Hepatocyte (in vitro differentiated cells): ENCODE measurements at places on chromosomes 1 and 21.

DNA sequence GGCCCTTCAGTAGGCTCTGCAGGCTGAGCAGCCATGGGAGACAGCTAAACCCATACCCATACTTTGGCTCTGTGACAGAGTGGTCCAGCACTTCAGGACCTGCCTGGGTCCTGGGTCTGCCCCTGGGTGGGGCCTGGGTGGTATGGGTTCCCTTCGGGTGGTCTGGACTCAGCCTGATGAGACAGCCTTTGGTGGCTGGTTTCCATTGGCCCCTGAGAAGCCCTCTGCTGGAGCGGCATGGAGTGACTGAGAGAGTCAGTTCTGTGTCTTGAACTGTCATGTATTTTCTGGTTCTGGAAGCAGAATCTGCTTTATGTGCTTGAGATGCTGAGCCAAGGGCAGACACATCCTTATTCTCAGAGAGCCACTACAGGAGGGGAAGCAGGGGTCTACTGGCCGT, 31.3 kb upstream of the KCNA2 start:
- no peak for DNase-seq

DNA sequence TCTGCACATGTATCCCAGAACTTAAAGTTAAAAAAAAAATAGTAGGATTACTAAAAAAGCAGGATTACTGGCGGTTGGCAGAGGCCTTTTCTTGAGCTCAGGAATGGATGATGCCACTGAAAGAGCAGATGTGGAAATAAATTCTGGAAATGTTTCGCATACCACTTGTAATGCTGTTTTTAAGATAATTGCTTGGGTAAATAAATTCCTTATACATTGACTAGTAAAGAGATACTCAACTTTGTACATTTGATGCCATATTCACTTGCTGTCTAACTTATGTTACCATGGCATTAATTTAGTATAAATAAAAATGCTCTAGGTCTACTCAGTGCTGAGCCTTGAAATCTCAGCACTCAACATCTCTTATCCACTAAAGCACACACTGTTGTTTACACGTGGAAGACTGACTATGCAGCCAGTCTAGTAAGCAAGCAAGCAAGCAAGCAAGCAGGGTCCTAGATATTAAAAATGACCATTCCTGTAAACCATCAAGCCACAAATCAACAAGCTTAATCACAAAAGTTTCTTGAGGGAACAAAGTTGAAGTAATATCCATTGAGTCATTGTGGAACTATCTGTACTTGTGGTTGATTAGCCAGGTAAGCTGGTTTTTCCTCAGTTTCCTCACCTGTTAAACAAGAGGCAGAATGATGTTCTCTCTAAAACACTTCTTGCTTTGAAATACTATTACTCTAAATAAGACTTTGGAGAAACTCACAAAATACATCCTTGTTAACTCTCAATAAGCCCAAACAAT, 1.7 kb upstream of the RASAL2 start:
- no peak for DNase-seq

GRCh38 chr1:230067419-230067870, 407 bp downstream of the GALNT2 start:
- DNase-seq: no peak

- DNase-seq: peak; percentile 61
These were observed 88.6 kb upstream of the HNRNPU start for GRCh38 chr1:244952940-244953339.

GRCh38 chr1:40936931-40937339, 42.6 kb upstream of the CTPS1 start:
- DNase-seq: no peak

DNA sequence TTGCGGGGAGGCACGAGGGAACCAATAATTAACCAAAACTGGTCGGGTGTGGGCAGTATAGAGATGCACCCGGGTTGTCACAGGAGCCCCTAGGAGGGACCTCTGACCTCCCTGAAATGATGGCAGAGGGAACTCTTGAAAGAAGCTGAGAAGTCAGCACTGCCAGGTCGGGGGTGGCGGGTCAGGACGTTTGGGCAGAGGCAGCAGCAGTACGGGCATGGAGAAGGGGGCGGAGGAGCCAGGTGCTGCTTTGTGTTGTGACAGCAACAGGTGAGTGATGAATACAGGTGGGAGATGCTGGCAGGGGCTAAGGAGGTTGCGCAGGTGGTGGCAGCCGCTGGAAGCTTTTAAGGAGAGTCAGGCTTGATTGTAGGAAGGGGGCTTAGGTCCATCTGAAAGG, 11.7 kb downstream of the TNFRSF1B start:
- no peak for DNase-seq

DNA sequence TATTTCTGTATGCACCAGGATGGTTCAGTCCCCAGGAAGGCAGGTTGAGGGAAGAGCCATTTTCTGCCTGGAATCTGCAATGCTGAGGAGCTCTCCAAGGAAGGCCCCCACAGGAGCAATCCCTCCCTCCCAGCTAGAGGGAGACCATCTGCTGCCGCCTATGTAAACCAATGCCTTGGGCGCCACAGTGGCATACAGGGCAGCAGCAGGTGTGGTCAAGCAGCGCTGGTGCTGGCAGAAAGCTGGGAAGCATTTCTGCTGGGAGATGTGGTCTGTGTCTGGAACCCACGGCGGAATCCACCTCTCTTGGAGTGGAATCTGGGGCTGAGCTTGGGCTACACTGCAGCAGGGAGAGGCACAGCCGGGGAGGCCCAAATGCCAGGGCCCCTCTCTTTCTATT, 283.3 kb downstream of the RRAGC start:
- DNase-seq: no peak

- no peak for DNase-seq
These were observed 32.6 kb downstream of the PDPN start for GRCh38 chr1:13616234-13616633.

DNA sequence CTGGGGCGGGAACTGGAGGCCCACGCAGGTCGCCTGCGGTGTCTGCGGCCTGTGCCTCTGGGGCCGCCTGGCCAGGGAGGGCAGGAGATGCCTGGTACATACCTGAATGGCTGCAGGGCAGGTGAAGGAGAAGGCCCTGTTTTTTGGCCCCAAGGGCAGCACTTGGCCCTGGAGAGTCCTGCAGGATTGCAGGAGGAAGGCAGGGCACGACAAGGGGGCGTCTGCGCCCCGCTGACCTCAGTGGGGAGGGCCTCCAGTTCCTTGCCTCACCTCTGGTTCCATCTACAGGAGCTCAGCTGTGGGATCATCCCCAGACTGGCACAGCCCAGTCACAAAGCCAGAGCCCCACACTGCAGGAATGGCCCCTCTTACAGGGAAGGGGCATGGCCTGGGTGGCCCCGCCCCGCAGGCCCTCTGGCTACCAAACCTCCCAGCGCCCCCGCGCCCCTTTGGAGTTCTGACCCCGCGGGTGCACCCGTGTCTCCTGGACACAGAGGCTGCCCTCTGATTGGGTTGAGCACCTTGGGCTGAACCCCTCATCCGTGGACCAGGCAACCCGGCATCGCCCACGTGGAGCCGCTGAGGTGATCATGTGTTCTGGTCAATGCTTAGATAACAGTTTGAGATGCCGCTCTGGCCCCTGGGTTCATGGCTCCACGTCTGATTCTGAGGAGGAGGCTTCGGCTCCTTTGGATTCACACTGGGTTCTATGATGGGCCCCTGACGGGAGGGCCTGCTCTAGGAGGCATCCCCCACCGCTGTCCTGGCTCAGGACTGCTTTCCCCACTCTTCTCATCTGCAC, 1.3 kb upstream of the PEX10 start:
- DNase-seq: no peak

- no peak for DNase-seq
These were observed 8.5 kb upstream of the CTRC start for GRCh38 chr1:15429701-15430149.

DNA sequence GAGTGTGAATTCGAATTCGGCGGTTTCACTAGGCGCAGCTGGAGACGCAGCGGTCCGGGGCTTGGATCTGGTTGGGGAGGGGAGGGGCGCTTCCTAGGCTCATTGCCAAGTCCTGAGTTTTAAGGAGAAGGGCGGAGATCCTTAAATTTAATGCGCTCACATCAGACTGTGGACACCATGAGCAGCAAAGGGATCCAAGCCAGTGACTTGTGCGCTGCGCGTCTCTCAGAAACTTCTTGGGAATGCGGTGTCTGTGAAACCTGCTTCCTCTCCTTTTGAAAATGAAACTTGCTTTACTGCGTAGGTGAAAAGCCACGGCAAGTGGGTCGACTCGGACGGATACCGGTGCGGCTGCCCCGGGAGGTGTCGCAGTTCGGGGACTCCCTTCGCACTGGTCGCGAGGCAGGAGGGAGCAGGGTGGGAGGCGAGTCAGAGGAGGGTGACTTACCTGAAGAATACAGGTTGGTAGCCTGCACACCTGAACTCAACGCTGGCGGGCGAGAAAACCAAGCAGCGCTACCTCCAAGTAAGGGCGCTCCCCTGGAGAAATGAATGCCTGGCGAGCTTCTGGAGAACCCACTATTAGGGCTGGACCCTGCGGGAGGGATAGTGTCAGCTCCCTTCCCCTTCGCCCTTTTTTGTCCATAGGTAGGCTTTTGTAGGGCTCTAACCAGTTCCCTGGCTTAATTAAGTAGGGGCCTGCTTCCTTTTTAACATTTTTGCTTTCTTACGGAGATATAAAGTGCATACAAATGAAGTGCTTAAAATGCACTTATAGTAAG, 992 bp downstream of the TENT5C start:
- DNase-seq: peak; percentile 54

DNA sequence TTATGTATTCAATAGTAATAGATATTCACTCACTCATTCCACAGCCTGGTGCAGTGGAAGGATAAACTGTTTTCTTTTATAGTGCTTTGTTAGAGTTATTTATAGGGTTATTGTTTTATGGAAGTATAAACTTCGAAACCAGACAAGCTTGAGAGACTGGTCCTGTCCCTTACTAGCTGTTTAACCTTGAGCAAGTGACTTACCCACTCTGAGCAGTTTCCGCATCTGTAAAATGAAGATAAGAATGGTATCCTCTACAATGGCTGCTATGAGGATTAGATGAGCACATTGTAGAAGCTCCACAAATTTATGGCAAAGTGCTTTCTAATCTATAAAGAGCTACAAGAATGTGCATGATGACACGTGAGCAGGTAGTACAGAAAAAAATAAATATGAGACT, 30.8 kb upstream of the EPS15 start:
- no peak for DNase-seq

- peak; percentile 20 for DNase-seq
These were observed 12.9 kb upstream of the SLAMF7 start for GRCh38 chr1:160726114-160726497.

- no peak for DNase-seq
These were observed 35.2 kb upstream of the CTPS1 start for GRCh38 chr1:40944326-40944725.

DNA sequence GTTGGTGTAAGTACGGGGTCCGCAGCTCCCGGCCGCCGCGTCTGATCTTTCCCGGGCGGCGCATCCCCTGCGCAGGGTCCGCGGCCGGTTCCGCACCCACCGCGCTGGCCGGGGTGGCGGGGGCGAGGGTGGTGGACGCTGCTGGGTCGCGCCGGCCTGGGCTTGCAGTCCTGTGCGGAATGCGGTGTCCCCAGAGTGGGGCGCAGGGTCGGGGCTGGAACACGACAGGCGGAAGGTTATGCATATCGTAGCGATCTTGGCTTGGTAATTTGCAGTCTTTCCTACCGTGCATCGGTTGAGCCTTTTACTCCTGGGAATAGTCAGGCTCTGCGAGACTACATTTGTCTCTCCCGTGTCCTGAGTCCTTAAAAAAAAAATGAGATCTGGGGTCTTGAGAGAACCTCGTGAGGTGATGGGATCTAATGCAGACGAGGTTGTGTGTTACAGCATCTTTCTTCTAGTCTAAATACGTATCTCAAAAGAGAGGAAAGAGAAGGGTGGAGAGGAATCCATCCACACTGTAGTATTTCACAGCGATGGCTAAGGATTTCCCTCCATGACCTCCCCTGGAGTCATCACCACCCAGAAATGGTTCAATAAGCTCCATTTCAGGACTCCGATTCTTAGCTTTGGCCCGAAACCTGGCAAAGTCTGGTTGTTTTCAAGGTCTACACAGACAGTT, 572 bp downstream of the ATP1B1 start:
- DNase-seq: no peak

DNA sequence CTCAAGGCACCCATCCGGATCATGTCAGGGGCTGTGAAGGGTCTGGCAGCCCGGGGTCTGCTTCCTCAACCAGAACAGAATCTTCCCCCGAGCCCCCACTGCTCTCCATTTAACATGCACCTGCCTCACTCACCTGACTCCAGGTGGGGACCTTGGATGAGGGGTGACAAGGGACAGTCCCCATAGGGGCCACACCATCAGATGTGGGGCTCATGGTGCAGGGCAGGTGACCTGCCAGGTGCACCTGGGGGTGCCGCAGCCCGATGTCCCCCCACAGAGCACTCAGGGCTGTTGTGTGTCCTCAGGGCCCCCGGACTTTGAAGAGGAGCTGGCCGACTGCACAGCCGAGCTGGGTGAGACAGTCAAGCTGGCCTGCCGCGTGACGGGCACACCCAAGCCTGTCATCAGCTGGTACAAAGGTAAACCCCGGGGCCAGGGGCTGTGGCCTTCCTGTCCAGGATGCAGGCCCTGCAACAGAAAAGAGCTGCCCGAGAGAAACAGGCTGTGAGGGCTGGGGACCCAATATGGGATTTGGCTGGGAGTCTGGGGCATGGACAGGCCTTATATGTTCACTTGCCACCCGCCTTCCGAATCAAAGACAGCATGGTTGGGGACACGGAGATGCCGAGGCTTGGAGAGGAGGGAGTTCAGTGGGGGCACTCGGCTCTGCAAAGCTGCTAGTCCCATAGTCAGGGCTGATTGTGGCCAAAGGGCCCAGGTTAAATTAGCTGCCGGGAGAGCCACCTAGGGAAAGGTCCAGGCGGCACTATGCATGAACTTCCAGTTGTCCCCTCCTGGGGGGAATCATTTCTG, 64.6 kb downstream of the TRIM11 start:
- DNase-seq: no peak

- no peak for DNase-seq
These were observed 60.3 kb downstream of the UBR4 start for GRCh38 chr1:19149736-19150135.

- DNase-seq: no peak
These were observed 17.0 kb upstream of the PIGC start for GRCh38 chr1:172460887-172461315.

DNA sequence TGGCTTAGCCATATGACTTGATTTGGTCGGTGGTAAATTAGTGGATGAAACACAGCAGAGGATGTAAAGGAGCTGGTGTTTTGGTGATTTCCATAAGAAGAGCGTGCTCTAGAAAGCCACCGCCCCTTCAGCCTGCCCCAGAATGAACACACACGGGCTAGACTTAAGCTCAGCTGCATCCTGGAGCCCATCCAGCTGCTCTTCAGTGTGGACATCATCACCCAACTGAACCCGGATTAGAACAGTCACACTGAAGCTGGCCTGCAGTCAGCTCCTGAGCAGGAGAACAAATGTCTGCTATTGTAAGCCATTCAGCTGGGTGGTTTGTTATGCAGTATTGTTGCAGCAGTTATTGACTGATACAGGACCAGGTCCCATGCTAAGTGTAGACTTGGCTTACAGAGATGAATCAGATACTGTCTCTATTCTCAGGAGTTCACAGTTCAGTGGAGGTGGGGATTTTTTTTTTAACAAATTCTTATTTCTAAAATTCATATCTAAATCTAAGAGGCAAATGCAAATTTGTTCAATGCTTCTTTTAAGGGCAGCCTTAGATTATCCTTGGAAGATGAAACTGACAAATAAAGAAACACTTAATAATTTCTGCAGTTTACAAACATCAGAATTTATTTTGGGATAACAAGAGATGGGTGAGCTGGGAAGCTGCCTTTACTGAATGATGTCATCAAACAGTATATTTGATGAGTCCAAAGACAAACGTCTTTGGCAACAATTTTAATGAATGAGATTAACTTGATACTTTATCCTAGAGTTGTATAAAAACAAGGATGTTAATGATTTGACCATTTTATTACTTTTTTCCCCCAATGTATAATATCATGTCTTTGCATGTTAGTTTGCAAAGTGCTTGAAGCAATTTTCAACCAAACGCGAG, 251.2 kb downstream of the TRABD2B start:
- DNase-seq: no peak
